ENCODE measurements at places on chromosomes 16 and 17. TPM values are rescaled to one million over a fixed set of nuclear protein-coding genes. Genes with fewer than 3 reads are reported as not detected.
A peak's percentile ranks its signal among the peaks of the same experiment; 100 is the strongest.

C1QTNF8 gene
- total RNA-seq, result not detected

GRCh38 chr17:8153525-8153956, 1.3 kb upstream of the PER1 start:
- DNase-seq, result peak; percentile 82

- no peak for DNase-seq
These were observed 255.1 kb downstream of the MAP2K6 start for GRCh38 chr17:69669441-69670178.

ZNF469 gene
- 2.1 TPM for total RNA-seq

DNA sequence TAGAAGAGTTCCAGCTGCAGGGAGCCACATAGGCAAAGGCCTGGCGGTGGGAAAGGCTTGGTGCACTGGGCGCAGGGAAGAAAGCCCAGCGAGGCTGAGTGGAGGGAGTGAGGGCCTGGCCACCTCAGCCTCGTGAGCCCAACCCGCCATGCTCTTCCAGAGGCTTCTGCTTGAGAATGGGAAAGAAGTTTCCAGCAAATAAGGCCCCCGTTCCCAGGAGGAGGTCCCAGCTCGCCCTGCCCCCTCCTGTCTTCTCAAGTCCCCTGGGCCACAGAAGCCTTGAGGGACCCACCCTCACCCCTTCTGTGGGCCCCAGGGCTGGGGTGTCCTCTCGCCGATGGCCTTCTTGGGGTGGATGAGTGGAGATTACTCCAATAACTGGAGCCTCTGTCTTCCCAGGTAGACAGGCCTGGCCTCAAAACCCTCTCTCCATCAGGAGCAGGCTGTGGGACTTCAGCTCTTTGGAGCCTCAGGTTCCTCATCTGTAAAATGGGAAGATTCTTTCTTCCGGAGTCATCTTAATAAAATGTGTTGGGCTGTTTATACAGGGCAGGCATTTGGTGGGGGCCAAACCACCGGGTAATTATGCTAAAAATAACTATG, 933 bp upstream of the SNN start:
- no peak for DNase-seq

- DNase-seq, result no peak
These were observed 95.2 kb downstream of the ZDHHC7 start for GRCh38 chr16:84916178-84916577.

DNA sequence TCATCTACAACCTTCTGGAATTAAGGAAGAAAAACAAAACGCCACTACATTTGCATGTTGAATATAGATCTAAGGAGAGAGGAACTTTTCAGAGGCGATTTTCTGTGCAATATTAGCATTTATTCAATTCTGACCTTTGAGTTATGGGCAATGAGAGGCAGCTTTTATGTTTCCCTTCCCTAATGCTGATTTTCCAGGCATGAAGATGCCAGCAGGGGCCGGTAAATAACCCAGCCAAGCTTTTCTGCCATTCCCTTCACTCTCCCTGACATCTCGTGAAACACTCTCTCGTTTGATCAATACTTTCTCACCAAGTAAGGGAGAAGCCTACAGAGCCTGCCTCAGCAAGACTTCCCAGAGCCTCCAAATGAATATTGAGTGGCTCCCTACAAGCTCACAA, 470.5 kb upstream of the GOT2 start:
- no peak for DNase-seq

- DNase-seq, result no peak
These were observed 63.8 kb downstream of the SEC14L1 start for GRCh38 chr17:77204536-77204935.

GRCh38 chr16:85393674-85394451, 219.3 kb upstream of the GSE1 start:
- peak; percentile 83 for DNase-seq

DNA sequence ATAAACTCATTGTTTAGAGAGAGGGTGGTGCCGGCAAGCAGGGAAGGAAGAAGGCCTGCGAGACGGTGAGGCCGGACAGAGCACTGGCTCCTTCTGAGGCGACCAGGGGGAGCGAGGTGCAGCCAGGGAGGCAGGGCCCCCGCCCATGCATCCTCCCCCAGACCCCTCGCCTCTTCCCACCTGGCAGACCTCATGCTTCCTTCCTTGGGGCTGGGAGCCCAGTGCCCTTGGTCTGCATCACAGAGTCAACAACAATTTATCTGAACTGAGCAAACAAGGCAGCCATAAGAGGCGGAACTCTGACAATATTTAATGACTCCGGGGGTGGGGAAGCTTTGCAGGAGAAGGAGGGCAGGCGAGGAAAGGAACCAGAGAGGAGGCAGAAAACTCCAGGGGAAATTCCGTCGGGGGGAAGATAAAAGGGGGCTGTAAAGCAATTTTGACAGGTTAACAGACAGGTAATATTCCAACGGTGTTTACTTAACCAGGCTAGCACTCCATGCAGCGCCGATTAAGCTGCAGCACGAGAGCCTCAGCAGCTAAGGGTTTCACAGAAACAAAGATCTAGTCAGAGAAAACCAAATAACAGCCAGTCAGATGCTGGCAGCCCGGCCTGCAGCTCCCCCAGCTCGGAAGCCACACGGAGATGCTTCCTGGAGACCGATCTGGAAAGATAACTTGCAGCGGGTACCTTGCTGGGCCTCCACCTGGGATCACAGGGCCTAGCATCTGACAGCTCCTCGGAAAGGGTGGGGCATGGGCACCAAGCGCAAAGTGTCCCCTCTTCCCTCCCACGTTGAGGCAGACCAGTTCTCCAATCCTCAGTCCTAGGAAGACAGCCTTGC, 398.2 kb downstream of the SOX9 start:
- DNase-seq, result peak; percentile 66

DNA sequence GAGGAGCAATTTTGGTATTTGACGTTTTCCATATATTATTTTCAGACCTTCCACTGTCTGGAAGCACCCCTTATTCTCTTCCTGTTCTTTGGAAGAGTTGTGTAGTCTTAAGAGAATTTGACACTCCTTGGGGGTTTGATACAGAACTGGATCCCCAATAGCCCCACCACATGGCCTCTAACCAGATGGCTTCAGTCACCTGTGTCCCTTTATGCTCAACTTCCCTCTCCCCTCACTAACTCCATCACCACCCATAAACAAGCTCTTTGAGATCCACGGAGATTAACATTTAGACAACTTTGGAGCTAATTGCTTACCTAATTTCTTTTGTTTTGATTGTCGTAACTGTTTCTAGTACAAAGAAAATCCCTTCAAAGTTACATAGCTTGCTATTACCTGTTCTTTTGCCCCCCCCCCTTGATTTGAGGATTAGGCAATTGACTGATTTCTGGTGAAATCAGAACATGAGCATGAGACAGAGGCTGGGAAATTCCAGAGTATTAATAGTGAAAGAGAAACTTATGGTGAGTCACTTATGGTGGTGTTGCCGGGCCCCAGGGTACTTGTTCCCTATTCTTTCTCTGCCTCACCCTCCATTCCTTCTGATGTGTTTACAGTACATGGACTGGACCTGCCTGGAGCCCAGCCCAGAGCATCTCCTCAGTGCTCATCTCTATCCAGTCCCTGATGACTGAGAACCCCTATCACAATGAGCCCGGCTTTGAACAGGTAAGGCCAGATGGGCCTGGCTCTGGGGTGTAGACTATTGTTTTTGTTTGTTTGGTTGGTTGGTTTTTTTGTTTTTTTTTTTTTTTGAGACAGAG, 7.5 kb downstream of the UBE2Z start:
- no peak for DNase-seq

DNA sequence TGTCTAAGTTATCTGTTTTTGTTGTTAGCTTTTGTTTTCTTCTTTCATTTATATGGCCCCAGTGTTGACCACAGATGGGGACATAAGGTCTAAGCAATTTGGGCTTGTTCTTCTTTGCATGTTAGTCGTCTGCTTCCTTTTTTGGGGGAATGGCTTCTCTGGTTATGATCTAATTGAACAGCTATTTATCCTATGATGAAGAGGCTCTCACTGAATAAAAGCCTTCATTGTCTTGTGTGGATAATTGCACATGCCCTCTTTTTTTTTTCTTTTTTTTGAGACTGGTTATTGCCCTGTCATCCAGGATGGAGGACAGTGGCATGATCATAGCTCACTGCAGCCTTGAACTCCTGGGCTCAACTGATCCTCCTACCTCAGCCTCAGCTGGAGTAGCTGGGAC, 13.7 kb downstream of the SMARCE1 start:
- no peak for DNase-seq

GRCh38 chr17:79612468-79613194, 1.8 kb upstream of the RBFOX3 start:
- peak; percentile 73 for DNase-seq

WSCD1 gene
- total RNA-seq, result 7.7 TPM

DNA sequence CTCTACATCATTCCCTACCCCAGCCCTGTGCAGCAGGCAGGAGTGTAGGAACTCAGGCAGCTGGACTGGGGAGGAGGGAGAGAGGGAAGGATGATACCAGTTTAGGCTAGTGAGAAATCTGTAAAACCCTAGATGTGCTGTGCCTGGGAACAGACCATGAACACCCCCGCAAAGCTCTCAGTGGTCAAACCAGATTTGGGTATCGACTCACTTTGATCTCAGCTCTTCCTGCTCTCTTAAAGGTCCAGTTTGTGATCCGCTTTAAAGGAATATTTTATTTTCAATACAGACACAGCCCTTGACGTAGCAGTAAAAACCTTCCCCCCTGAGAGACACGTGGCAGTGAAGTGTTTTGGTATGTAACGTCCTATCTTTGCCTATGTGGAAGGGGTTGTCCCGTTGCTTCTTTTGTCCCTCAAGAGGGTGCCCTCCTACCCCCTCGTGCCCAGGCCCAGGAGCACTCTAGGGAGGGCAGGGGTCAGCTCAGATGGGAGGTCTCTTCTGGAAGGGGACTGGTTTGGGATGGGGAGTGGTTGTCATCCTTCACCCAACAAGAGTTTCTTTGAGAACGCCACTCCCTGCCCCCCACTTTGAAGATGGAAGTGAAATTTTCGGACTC, 19.3 kb upstream of the TBX2 start:
- DNase-seq, result no peak

- DNase-seq, result peak; percentile 66
These were observed 4.7 kb downstream of the CORO7 start for GRCh38 chr16:4411684-4412083.

GRCh38 chr17:35708951-35709350, 22.5 kb upstream of the RASL10B start:
- DNase-seq, result no peak

SPAG5 gene
- total RNA-seq, result 3.2 TPM

GRCh38 chr17:74390680-74391653, 23.7 kb downstream of the GPR142 start:
- no peak for DNase-seq

GRCh38 chr17:74713171-74713755, 540 bp upstream of the CD300LF start:
- DNase-seq, result peak; percentile 55

DNA sequence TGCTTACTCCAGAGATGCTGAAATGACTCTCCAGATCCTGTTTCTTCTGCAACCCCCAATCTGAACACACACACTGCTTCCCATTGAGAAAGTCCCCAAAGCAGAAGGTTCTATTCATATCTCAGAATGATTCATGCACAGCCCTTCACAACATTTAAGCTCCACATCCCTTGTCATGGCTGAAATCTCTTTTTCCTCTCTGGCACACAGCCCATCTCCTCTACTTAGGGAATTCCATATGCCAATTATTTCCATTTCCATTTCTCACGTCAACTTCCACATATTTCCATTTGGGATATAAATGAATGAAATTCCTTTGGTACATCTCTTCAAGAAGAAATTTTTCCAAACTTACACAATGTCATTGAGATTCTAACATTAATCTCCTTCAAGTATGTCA, 119.6 kb downstream of the CDH11 start:
- no peak for DNase-seq

DNA sequence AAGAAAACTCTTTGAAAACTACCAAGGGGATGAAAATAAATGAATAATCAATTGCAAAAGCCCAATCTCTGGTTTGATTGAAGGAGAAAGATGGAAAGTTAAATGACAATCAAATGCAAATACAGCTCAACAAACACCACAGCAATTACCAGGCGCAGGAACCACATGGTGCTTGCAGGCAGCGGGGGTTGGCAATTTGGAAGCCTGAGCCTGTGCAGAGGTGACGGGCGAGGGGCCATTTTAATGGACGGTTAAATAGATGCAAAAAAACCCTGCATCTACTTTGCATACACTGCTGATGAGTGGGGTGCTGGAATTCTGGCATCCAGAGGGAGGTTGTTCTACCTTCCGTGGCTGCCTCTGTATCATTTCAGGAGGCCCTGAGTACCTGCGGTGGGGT, 4.8 kb upstream of the SEZ6 start:
- DNase-seq, result no peak

GRCh38 chr16:60727851-60728250, 1308.4 kb downstream of the CDH8 start:
- DNase-seq, result no peak

- DNase-seq, result no peak
These were observed 422.1 kb upstream of the SALL1 start for GRCh38 chr16:51573191-51573590.

- DNase-seq, result no peak
These were observed 399.7 kb downstream of the CPPED1 start for GRCh38 chr16:12403746-12404658.

PIK3R5 gene
- total RNA-seq, result 37.7 TPM

GRCh38 chr16:55439101-55439690, 39.8 kb upstream of the MMP2 start:
- DNase-seq, result no peak

TBX21 gene
- 3.9 TPM for total RNA-seq

GLG1 gene
- 112 TPM for total RNA-seq

- DNase-seq, result no peak
These were observed 20.9 kb downstream of the TNS4 start for GRCh38 chr17:40480501-40481003.

KRTAP2-1 gene
- total RNA-seq, result not detected

DNA sequence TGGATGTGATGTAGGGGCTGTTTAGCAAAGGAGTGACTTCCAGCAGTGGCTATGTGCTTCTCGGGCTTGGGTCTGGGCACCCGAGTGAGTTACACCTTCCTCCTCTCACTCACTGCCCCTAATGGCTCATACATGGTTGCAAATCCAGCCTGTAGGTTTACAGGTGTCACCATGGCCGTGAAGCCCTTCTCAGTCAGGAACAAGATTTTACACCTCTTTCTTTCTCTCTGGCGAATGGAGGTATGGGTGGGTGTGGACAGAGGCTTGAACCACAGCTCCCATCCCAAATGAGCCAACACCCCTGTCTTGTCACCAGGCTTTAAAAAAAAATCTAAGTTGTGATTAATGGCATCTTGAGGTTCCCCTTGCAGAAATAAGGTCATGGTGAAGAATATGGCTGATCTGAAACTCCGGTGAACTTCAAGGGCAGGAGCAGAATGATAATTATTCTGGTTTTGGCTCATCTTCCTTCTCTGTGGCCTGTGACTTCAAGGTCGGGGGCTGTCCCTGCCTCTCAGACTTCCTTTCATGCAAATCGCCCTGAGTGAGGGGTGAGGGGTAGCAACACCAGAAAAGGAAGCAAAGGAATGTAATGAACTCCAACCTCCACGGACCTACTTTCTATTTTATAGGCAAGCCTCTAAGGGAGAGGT, 331.2 kb downstream of the MAF start:
- no peak for DNase-seq
